Activated T-cell treated with anti-CD3 and anti-CD28 coated beads, Interleukin-2, amount 50 U/mL, for 4 hours (primary cell): ENCODE measurements at places on chromosomes 7 and 10. TPM values are rescaled to one million over a fixed set of nuclear protein-coding genes. Genes with fewer than 3 reads are reported as not detected.

RBM20 gene
- total RNA-seq = not detected

- DNase-seq = peak; percentile 54
Measured at GRCh38 chr10:94320285-94320914, 42.3 kb downstream of the NOC3L start.

GRCh38 chr10:71923138-71923692 lies 41.0 kb upstream of the CHST3 start:
- no peak for DNase-seq

- no peak for DNase-seq
Measured at GRCh38 chr10:48614481-48615390, 9.9 kb upstream of the ARHGAP22 start.

GRCh38 chr10:104582602-104582951 lies 58.5 kb upstream of the SORCS3 start:
- DNase-seq = no peak

DNA sequence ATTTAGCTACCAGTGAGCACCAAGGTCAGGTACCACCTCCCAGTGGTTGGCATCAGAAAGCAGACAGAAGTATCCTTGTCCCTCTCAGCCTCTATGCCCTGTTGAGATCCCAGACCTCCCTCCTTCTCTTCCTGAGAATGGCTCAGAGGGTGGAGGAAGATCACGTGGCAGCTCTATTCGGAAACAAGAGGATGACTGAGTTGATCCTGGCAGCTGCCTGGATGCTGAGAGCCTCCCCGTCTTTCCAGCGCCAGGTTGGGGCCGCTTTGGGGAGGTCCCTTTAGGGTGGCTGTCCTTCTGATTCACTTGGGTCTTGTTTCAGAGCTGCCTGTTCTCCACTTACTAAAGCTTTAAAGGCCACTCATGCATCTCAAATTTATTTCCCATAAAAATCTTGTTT lies 36.9 kb upstream of the NPFFR1 start:
- no peak for DNase-seq

DNA sequence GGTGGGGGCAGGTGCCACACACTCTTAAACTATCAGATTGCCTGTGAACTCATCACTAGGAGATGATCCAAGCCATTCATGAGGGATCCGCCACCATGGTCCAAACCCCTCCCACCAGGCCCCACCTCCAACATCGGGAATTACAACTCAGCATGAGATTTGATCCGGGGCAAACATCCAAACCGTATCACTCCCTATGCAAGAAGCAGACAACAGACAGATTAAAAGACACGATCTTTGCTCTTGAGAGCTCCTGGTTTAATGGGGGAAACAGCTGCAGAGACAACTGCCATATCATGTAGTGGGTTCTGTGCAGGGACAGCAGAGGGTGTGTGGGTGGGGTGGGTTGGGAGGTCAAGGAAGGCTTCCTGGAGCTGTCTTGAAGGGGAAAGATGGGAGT lies 123.6 kb downstream of the EMX2 start:
- no peak for DNase-seq
